AG20443 (cell line): ENCODE measurements at places on chromosomes 7 and 10.

DNA sequence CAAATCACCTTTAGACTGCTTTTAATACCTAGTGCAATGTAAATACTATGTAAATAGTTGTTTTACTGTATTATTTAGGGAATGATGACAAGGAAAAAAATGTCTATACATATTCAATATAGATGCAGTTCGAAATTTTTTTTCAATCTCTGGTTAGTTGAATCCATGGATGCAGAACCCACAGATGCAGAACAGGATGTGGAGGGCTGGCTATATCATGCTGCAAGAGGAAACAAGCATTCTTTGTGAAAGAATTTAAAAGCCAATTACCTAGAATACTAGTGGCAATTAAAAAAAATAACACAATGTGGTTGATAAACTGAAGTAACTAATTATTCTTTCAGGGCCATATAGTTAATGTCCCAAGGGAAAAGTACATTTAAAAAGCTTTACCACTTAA lies 170.4 kb downstream of the ZNF438 start:
- DNase-seq, result no peak

DNA sequence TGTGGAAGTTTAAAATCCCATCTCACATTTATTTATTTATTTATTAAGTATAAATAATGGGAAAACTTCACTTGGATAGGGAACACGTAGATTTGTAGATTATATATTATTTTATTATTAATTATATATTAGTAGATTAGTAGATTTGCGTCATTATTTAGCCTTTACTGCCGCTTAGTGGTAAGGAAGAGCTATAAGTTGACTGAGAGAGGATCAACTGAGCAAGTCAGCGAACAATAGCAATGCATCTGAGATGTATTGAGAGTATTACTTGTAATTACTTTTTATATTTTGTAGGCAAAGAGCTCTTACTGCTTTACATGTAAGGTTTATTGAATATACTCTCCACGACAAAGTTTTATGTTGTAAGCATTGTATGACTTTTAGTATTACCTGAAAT lies 244.5 kb upstream of the ANKRD30A start:
- peak; percentile 25 for DNase-seq

- peak; percentile 23 for DNase-seq
Observed at GRCh38 chr10:73060738-73061635, 35.7 kb downstream of the P4HA1 start.

DNA sequence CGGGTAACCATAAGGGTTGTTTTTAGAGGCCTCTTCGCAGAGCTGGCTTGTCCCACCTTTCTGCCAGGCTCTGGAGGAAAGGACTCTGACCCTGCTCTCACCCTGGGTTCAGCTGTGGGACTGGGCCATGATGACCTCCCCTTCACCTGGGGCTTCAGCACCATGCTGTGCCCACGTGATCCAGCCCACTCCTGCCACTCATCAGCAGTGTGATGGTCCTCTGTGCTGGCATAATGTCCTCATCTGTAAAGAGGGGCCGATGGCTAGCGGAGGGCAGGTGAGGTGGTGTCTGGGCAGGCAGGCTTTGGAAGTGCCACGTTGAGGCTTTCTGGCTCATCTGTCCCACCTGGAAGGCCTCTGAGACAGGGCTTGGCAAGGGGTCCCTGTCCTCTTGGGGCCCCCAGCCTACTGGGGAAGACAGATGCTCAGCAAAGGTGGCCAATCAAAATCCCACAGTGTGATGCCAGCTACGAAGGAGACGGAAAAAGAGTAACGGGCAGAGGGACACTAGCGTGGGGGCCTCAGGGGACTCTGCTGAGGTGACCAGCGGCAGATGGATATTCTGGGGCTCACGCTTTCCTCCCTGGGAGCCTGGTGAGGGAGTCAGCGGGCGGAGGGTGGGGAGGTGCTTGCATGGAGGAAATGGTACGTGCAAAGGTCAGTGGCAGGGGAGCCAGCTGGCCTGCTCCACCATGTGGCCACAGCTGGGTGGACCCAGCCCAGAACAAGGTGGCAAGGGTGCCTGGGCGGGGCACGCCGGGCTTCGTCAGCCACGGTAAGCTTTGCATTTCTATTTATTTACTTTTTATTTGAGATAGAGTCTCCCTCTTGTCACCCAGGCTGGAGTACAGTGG lies 5.4 kb downstream of the LRWD1 start:
- DNase-seq, result no peak

- DNase-seq, result peak; percentile 20
Observed at GRCh38 chr7:83876593-83876992, 227.7 kb upstream of the SEMA3E start.

- DNase-seq, result no peak
Observed at GRCh38 chr7:148588670-148589131, 1.9 kb upstream of the C7orf33 start.
